ENCODE measurements at places on chromosomes 6 and 20.

- no peak for DNase-seq
Observed at GRCh38 chr6:44655412-44656342, 268.2 kb downstream of the CDC5L start.

DNA sequence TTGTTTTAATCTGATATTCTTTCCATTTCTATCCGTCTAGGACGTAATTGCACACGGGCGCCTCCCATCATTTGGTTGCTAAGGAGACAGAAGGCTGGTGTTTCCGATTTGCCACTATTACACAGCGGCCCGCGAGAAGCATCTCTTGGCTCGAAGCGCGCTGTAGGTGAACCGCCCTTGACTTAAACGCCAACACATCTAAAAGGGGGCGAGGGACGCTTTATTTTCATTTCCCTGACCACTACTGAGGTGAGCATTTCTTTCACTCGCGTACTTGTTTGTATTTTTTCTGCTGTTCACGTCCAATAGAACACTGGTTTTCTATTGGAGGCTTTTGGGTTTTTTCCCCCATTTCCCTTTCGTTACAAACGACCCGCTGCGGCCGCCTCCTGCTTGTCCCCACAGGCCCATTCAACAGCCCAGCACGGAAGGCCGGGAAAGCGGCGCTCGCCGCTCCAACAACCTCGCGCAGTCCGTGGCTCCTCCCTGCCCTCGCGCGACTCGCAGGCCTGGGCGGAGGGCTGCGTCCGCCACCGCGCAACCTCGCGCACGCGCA is 505 bp upstream of the WRNIP1 start:
- no peak for DNase-seq

DNA sequence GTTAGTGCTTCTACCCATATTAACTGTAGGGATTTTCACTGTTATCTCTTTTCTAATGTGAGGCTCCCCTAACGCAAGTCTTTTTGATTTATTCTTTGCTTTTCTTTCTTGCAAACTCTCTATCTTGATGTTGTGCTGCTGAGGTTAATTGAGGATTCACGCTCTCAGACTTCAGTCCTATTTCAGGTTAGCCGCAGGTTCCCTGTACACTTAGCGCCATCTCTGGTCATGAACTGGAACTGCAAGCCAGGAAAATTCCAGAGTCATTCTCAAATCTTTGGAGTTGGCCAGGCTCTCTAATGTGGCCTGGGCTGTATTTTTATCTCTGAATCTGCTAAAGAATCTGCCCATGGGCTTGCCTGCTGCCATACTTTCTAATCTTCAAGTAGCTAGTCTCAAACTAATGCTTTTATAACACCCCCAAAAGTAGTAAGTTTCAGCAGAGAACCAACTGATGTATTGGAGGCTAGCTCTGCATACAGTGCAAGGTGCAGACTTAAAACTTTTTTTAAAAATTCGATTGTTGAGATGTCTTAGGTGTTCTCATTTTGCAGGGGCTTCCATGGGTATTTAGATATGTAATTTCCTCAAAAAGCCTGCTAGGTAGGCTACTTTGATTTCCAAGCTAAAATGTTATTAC is 91.1 kb upstream of the OPRM1 start:
- DNase-seq, result no peak

DNA sequence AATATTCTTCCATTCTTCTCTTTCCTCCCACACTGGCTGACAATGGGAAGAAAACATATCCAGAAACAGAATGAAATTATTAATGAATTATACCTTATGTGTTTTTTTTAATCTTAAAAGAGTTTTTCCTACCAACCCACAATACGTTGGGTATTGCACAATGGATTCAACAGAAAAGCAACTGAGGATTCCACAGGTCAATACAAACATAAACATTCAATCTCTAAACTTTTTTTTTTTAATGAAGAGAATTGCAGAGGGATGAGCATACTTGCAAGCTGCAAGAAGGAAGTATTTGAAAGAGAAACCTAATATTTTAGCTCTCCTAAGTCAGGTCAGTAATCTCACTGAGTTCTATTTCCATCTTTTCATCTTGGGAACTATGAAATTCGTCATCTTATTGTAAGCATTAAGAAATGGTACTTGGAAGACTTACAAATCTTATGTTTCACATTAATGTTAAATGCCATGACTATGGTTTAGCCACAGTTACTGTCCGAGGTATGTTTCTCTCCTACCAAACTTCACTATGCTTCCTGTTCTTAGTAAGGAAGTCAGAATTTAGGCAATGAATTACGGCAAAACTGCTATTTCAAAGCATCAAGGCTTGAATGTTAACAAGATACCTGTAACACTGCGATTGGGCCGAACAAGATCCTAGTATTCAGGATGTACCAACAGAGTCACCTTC is 100.8 kb downstream of the HIVEP2 start:
- DNase-seq, result no peak

DNA sequence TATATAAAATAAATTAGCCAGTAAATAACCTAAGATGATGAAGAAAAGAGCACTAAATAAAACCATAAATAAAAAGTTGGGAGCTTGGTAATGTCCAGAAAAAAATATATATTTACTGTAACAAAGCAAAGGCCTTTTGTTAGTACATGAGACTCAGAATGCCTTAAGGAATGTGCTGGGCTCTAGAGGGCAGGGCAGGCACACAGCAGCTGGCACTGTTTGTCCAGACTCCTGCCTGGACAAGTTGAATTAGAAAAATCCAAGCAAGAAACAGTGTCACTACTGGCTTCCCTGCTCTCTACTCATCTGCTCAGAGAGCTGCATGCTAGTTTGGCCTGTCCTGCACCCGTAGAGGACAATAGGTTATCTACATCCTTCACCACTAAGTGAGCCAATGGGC is 8.8 kb downstream of the DEFB129 start:
- DNase-seq, result no peak

GRCh38 chr6:82415820-82416219 is 52.2 kb downstream of the TPBG start:
- no peak for DNase-seq

DNA sequence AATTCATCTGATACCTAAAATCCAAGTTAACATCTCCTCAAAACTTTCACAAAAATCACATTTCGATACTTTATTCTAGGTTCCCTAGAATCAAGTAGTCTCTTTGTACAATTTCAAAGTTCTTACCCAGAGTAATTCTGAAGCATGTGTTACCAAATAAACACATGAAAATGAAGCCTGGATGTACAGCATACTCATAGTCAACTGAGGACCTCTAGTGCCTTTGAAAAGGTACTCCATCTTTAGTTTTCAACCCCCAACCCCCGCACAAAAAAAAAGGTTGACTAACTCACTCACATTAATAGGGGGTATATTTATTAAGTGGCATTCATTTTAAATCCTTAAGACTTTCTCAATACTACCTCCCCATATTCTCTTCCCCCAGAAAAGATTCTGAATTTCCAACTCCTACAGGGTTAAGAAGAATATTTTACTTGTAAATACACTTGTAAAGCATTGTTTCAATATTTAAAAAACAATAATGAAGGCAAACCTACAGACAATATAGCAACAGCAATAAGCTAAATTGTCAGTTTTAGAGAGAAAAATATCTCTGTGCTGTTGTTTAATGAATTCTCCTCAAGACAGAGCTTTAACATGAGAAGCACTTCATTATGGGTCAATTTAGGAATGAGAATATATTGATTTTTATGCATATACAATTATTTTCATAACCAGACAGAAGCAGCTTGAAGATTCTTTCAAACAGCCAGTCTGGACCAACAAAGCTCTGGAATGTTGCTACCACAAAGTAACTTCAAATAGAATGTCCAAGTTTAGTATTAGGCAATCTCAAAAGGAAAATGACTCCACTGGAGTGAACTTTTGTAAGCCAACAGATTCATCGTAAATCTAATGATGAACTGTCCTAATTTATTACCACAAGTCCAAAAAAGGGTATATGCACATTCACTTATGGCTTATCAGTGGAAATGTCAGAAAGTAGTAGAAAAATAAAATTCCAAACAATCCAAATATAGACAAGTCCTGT is 3.3 kb downstream of the PLN start:
- peak; percentile 57 for DNase-seq

- no peak for DNase-seq
Observed at GRCh38 chr6:87501809-87502572, 29.2 kb downstream of the SLC35A1 start.

GRCh38 chr6:73858376-73858775 is 162.4 kb downstream of the CD109 start:
- DNase-seq, result peak; percentile 29

DNA sequence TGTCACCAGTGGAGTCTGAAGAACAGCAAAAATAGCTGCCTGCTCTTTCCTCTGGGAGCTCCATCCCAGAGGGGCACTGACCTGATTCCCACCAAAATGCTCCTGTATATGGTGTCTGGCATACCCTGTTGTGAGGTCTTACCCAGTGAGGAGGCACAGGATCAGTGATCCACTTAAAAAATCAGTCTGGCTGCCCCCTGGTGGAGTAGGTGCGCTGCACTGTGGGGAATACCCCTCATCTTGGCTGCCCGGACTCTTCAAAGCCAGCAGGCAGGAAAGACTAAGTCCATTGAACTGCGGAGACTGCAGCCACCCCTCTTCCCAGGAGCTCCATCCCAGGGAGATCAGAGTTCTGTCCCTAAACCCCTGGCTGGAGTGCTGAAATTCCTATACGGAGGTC is 230.9 kb upstream of the HTR1E start:
- DNase-seq, result no peak

DNA sequence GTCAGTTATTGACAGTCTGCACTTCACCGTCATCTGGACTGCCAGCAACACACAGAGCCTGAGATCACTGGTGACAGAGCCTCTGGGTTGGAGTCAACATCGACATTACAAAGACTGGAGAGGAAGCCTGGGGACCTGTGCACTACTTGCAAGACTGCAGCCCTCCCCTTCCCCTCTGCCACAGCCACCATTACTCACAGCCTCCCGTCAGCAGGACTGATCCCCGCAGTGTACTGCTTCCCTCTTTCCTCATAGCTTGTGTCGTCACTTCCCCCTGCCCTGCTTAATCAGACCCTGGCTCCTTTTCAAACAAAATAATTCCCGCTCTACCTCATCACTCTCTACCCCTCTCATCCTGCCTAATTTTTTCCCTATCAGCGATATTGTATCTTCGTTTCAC is 235.5 kb upstream of the KCNQ5 start:
- no peak for DNase-seq

DNA sequence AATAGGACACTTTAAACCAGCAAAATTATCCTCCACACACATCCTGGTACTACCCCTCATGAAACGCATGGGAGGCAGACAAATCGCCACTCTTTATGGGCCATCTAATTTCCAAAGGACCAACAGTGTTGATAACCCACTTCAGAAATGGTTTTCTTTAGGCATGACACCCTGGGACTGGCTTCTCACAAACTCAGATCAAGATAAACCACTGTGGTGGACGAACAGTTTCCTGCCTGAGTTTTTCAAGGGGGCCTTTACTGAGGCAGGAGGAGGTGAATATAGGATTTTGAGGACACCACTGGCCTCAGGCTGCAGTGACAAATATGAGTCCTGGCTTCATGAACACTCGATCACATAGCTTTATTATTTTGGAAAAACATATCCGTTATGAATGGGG is 26.0 kb downstream of the TRAM2 start:
- DNase-seq, result no peak

GRCh38 chr6:43496370-43497128 is 13.6 kb downstream of the LRRC73 start:
- DNase-seq, result no peak

DNA sequence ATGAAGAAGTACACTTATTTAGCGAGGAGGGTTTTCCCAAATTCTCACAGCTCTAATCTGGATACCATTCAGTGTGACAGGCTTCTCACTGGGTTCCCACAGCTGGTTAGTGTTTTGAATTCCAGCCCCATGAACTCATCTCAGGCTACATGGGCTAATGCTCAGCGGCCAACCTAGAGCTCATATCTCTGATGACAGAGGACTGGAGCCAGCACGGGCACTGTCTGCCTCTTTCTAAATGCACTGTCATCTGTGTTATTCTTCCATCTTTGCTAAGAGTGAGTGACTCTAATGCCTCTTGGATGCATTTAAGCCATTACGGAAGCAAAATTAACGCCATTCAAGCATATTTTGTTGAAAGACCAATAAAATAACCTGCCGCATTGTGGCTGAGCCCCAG is 308.9 kb upstream of the JAG1 start:
- peak; percentile 30 for DNase-seq

DNA sequence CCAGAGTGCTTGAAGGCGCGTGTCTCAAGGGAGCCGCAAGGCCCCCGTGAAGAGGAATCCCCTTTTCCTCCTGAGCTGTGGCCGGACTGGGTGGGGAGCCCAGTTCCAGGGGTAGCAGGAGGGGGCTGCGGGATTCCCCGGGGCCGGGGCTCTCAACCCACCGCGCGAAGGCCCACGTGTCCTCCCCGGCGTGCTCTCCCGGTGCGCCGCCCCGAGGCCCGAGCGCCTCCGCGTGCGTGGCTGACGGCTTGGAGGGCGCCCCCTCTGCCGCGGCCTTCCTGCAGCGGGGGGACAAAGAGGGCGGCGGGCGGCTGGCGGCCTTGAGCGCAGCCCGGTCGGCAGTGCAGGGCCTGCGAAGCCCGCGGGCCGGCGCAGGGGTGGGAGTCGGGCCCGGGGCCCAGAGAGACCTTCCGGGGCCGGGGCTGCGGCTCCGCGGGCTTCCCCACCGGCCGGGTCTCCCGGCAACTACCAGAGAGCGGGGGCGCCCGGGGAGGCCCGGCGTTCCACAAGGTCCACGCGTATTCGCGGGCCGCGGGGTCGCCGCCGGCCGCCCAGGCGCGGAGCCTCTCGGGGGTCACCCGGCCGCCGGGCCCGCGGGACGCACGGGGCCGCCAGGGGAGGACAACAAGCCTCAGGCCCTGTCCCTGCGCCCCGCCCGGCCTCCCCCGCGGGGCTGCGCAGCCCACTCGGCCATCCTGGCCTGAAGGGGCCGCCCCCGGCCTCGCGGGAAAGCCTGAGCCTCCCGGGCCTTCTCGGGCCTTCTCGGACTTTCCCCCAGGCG is at the start of gene FAM217A:
FAM217A (minus strand) TSS at position 447 of the 781 bp plus-strand sequence. CDS start 1,723 bp downstream, outside the sequence.
- DNase-seq, result no peak

- no peak for DNase-seq
Observed at GRCh38 chr6:136901212-136901784, 20.8 kb upstream of the SLC35D3 start.

GRCh38 chr20:2751878-2752566 is 48.4 kb downstream of the CPXM1 start:
- no peak for DNase-seq

DNA sequence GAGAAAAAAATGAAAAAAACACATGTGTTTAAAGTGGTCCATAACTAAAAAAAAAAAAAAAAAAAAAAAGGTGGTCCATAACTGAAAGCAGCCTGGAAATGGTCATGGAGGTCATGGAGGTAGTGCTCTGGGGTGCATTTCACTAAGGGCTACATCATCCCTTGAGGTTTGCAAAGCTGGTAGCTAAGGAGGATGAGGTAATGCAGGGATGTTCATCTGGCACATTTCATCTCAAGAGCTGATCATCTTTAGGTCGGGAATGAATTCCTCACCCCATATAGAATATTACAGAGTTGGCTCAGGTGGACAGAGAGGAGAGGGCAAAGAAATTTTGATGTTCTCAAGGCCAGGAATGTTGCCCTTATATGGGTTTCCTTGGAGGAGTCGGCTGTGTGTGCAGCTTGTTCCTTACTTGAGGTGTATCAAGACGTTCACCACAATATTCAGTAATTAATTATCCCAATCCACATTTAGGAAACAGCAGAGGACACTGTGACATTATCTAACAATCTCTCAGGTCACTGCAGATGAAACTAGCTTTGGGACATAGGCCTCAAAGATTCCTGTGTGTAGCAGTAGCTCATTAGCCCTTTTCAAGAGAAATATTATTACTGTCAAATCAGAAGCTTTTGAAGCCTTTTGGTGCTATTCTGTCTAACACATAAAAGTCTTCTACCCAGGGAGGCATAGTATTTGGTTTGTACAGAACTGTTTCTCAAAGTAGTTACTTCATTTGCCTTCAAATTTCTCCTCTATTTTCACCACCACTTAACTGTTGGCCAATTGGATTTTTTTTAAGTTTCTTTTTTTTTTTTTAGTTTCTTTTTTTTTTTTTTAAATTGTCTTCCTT is 46.8 kb downstream of the CYP24A1 start:
- DNase-seq, result no peak
